Stimulated activated CD4-positive, alpha-beta T cell treated with anti-CD3 and anti-CD28 coated beads, Interleukin-2, amount 100 ng/mL, for 48 hours (primary cell): ENCODE measurements at places on chromosomes 13 and 19.
A peak's percentile ranks its signal among the peaks of the same experiment; 100 is the strongest.

DNA sequence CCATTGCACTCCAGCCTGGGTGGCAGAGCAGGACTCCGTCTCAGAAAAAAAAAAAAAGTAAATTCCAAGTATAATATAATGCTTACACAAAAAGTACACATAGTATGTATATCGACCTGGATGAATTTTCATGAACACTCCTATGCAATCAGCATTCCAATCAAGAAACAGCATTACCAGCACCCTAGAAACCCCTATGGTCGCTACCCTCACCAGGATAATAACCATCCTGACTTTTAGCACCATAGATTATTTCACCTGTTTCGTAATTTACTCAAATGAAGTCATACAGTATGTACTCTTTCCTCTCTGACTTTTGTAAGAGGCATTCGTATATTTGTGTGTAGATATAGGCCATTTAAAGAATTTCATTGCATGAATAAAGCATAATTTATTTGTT is 47.6 kb downstream of the PCDH8 start:
- DNase-seq = no peak

DNA sequence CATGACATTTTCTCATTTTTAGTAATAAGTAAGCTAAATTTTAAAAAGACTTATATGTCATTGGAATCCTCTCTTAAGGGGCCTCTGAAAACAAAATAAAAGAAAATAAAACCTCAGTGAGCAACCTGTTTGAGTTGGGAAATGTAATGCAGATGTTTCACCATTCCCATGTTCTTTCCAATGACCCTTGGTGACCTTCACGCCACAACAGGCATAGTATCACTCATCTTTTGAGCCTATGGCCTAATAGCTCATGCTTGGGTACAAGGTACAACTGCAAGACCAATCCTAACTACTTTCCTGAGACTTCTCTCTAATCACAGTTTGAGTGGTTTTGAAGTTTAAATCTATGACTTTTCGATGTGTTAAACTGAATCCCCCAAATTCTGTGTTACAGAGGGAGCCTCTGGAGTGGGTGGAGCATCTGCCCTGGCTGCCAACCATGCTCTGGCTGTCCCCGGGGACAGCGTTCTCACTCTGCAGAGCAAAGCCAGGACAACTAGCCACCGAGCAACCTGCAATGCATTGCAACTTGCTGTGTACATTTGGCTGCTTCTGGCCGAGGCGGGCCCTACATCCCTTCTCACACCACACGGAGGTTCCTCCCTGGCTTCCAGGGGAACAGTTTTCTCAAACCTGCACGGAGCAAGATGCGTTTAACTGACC is 307.9 kb upstream of the MAB21L1 start:
- no peak for DNase-seq

DNA sequence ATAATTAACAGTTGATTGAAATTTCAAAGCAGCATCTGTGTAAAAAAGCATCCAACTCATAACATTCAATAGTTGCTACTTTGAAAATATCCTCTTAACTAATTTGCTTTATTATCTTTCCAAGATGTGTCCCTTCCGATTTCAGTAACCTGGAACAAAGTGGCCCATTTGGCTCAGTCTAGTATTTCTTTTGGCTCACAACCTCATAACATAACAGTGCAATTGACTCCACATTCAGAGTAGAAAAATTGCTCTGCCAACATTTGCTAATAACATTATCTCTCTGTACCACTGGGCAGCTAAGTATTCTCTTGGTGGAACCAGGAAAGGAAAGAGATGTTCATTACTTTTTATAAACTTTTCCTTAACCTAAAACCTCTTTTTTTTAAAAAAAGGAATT is 571.1 kb upstream of the ARGLU1 start:
- DNase-seq = no peak

- no peak for DNase-seq
Measured at GRCh38 chr19:7647156-7647555, 10.2 kb downstream of the STXBP2 start.

GRCh38 chr19:38095411-38096308 is 128.4 kb downstream of the DPF1 start:
- peak; percentile 49 for DNase-seq

DNA sequence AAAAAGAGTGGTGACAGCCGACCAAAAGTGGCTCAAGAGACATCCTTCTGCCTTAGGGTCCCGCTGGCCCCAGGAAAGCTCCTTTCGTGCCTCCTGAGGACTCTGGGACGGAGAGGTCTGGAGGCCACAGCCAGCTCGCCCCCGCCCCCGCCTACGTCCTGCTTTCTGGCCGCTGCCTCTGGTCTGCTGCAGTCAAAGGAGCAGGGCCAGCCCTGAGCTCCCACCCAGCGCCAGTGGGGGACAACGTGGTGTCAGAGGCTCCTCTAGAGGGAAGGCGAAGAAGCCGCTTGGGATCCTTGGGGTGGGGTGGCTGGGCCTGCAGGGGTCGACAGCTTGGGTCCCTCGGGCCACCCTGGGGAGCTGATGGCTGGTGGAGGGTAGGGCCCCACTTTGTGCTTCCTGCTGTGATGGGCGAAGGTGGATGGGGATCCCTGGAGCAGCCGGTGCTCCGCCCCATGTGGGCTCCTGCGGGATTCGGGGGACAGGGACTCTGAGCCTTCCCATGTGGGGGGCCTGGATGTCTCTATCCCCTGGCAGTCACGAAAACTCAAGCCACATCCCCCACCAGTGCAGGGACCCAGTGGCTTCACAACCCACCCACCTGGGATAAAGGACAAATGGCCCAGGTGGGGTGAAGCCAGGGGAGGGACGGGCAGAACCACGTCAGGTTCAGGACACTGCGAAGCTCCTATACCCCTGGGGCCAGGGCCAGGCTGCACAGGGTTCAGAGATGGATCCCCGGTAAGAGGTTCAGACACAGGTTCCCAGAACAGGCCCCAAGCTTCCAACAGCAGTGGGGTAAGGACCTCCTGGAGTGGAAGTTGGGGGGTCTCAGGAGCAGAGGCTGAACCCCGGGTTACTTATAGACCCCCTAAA is 9.0 kb upstream of the DIRAS1 start:
- DNase-seq = no peak

- DNase-seq = no peak
Measured at GRCh38 chr19:279231-279630, 12.0 kb downstream of the PLPP2 start.

- DNase-seq = no peak
Measured at GRCh38 chr19:29245215-29245614, 32.3 kb upstream of the UQCRFS1 start.

DNA sequence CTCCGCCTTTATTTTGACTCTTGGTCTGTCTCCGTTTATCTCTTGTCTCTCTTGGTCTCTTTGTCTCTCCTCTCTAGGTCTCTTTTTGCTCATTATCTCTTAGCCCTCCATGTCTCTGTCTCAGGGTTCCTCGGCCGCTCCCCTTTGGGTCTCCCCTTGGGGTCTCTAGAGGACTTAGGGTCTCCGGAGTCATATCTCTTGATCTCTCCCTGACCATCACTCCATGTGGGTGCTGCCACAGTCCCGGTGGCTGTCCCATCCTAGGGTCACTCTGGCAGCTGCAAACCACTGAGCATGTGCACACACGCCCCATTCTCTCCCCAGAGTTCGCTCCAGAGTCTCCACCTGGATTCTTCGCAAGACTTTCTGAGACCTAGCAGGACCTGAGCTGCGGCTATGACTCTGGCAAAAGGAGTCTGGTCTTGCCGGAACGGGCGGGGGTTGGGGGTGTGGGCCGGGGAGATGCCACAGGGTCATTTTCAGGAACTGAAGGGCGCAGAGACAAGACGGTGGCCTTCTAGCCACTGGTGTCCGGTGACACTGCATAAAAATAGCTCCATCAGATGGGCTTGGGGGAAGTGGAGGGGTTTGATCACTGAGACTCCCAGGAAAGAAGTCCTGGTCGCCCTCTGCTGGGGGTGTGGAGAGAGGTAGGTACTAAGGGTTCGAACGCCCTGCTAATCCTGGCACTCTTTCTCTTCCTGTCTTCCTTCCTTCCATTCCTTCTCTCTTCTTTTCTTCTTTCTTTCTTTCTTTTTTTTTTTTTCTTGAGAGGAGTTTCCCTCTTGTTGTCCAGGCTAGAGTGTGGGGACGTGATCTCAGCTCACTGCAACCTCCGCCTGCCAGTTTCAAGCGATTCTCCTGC is 1.2 kb upstream of the KCNA7 start:
- DNase-seq = no peak

DNA sequence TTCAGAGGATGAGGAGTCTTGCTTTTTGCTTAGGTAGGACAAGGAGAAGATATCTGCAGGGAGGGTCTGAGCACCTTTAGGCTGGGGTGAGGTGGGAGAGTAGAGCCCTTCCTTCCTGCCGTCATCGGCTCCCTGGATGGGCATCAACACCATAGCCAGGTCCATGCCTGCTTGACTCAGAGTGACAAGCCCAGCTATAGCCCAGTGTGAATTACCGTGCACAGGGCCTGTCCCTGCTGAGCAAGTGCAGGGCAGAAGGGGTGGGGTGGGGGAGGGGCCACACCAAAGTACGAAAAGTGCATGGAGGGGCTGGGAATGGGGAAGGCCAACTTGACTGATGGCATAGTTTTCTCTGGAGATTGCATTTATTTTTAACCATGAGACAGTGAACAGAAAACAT is 30.3 kb upstream of the RNF113B start:
- DNase-seq = no peak

- no peak for DNase-seq
Measured at GRCh38 chr13:43054803-43055802, 31.7 kb downstream of the DNAJC15 start.

GRCh38 chr19:39696387-39696786 is 7.9 kb upstream of the LGALS14 start:
- DNase-seq = no peak

- no peak for DNase-seq
Measured at GRCh38 chr13:48501705-48502104, 31.2 kb downstream of the RCBTB2 start.

DNA sequence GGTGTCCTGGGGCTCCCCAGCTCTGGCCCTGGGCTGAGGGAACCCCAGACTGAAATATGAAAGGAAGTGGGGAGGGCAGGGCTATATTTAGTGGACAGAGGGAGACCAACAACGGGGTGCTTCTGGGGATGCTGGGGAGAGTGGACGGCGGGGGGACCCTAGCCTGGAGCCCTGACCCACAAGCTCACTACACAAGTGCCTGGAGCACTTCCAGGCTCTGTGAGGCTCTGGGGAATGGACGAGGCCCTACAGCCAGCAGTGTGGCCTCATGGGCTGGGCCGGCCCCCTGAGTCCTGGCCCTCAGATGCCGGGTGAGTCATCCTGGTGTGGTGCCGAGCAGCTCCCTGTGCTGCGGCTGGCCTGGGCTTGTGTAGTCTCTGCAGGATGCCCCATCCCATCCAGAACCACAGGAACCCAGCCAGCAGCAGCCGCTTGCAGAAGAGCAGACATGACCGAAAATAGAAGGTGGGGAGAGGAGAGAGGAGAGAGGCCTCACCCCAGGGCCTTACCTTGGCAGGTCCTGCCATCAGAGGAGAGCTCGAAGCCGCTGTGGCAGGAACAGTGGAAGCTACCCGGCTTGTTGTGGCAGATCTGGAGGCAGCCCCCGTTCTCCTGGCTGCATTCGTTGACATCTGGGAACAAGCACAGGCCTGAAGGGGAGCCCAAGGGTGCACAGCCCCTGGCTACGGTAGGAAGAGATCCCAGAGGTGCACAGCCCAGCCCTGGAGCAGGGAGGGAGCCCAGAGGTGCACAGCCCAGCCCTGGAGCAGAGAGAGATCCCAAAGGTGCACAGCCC is 26.1 kb downstream of the GAS6 start:
- DNase-seq = no peak

- DNase-seq = no peak
Measured at GRCh38 chr19:2042485-2043250, 8.4 kb downstream of the MKNK2 start.

DNA sequence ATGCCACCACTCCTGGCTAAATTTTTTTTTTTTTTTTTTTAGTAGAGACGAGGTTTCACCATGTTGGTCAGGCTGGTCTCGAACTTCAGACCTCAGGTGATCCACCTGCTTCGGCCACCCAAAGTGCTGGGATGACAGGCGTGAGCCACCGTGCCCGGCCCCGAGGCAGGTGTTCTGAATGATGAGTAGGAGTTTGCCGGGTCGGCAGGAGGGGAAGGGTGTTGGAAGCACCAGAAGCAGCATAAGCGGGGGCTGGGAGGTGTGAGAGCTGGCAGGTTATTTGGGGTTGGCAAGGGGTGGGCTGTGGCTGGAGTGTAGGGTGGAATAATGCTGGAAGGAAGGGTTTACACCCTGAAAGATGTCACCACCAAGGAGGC is 1.8 kb downstream of the SPPL2B start:
- DNase-seq = no peak

DNA sequence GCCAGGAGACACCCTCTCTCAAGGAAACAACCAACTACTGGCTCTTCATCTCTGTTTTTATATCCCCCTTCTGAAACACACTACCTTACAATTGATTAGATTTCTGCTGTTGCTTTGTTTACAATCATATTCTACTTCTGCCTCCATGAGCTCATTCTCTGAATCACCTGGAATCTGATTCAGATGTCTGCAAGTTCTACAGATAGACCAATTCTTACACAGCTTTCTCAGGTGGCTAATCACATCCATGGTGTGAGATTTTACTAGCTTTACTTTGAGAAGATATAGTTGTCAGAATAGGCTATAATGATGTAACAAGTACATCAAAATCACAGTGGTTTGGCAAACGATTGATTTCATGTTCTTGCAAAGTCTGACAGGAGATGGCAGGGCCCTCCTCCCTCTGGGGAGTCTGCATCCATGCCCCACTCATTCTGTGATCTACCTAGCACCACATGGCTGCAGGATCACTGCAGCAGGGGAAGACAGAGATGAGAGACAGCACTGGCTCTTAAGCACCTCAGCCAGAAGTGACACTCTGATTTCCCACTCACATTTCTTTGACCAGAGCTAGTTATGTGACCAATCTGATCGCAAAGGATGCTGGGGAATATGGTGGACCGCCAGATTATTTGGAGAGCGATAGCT is 243.7 kb downstream of the FOXO1 start:
- no peak for DNase-seq

DNA sequence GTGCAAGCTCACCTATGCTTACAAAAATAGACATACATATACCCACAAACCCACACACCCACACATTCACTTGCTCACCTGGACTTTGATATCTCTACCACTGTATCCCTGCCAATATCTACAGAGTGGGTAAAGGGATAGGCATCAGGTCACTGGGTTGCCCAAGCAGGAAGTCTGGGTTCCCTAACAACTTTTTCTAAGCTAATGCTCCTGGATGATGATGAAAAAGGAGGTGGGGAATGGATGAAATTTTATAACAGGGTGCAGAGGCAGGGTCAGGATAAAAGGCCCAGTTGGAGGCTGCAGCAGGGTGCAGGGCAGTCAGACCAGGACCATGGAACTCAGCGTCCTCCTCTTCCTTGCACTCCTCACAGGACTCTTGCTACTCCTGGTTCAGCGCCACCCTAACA is at the start of gene CYP2B6:
CYP2B6 (plus strand) TSS at position 311 of the 410 bp plus-strand sequence; CDS start at position 335, 24 bp downstream.
- DNase-seq = no peak

- no peak for DNase-seq
Measured at GRCh38 chr13:52969373-52969772, 59.2 kb upstream of the OLFM4 start.

- DNase-seq = no peak
Measured at GRCh38 chr13:44498969-44499368, 77.2 kb downstream of the TSC22D1 start.

- DNase-seq = no peak
Measured at GRCh38 chr19:31347828-31348392, 1.3 kb downstream of the TSHZ3 start.
